NCI-H1417 (cell line): ENCODE measurements at places on chromosomes 12 and 14.

DNA sequence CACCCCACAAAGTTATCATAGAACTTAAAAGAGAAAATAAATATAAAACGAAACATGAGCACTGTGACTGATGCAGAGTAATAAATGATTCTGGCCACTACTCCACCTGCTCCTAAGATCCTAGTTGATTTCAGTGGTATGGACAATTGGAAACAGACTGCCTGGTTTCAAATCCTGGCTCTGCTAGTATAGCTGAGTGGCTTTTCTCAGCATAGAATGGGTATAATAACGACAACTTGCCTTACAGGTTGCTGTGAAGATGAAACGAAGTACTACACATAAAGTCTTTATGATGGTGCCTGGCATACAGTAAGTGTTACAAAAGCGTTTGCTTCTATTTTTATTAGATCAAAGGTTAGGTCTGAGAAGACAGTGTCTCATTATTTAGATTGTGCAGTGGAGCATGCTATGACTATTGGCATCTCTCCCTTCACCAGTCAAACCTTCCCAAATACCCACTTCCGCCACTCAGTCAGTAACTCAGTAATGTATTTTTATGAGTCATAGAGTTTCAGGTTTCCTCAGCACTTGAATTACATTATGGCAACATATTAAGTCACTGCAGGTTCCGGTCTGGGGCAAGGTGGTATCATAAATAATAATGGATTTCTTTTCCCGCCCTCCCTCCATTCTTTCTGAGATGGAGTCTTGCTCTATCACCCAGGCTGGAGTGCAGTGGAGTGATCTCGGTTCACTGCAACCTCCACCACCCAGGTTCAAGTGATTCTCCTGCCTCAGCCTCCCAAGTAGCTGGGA, 29.7 kb upstream of the NR2C1 start:
- DNase-seq: peak; percentile 18

DNA sequence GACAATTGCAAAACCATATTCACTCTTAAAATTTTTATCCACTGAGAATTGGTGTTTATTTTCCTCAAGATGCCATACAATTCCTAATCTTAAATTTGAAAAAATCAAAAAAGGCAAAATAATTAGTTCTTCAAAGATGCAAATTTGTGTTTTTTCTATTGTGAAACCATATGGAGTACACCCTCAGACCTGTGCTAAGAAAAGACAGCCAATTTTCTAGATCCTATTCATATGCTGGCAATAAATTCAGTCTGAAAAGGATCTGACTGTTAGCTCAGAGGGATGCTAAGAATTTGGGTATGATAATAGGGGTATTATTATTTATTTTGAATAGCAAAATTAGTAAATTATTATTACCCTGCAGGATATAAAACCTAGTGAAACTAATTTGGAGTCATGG, 476.9 kb upstream of the SYT1 start:
- DNase-seq: no peak

GRCh38 chr14:102900631-102901571, 21.6 kb upstream of the AMN start:
- no peak for DNase-seq

GRCh38 chr12:42332301-42333285, 6.6 kb downstream of the PPHLN1 start:
- peak; percentile 43 for DNase-seq

GRCh38 chr12:115422845-115423545, 739.0 kb upstream of the TBX3 start:
- DNase-seq: no peak

- DNase-seq: no peak
These were observed 37.4 kb upstream of the PSMA6 start for GRCh38 chr14:35254736-35255135.

- DNase-seq: no peak
These were observed 15.2 kb upstream of the RXYLT1 start for GRCh38 chr12:63764481-63764880.
